ENCODE measurements at places on chromosomes 16 and 17.

DNA sequence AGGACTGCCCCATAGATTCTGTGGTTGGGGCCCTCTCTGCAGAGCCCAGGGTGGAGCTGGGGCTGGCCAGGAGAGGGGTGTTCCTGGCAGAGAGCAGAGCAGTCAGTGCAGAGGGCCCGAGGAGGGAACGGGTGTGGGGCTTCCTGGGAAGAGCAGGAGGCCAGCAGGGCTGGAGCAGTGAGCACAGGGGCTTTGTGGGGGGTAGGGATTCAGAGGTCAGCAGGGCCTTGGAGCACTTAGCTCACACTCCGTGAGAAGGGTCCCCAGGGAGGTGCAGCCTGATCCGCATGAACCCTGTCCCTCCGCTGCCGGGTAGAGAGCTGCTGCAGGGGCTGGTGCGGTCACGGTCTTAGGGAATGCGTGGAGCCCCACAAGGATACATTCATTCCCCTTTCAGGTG, 113.0 kb upstream of the CIBAR2 start:
- DNase-seq = no peak

DNA sequence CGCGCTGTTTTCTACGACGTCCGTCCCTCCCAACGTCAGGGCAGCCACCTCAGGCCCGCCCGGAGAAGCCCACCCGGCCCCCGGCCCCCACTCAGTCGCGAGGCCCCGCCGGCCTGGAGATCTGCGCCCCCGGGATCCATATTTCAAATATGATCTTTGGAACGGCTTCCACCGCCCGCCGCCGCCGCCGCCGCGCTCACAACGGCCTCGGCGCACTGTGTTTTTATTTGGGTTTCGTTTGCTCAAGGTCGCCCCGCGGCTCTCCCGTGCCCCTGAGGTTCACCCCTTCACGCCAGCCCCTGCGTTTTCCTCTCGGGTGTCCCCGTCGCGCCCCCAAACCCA, 4.2 kb upstream of the CBX4 start:
- DNase-seq = no peak

GRCh38 chr16:51357839-51358238, 206.8 kb upstream of the SALL1 start:
- no peak for DNase-seq

- peak; percentile 16 for DNase-seq
These were observed 4.3 kb downstream of the POLG2 start for GRCh38 chr17:64492481-64493109.

GRCh38 chr17:45307290-45308015, 9.4 kb downstream of the MAP3K14 start:
- peak; percentile 77 for DNase-seq

GRCh38 chr17:78825696-78826095, 14.9 kb downstream of the USP36 start:
- DNase-seq = no peak
